Pancreas (tissue), 10 donors: ENCODE measurements at places on chromosomes 6 and 20.

GRCh38 chr6:149457316-149457884 is 27.4 kb downstream of the ZC3H12D start:
- DNase-seq, result no peak

DNA sequence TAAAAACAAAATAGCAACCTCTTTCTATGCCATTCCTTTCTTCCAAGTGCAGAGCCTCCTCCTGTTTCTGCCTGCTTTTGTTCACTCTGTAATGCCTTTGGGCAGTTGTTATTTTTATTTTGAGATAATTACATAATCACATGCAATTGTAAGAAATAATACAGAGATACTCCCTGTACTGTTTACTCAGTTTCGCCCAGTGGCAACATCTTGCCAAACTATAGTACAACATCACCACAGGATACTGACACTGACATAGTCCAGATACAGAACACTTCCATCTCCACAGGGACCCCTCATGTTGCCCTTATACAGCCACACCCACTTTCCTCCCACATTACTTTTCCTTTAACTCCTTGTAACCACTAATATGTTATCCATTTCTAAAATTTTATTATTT is 59.7 kb downstream of the BANF2 start:
- no peak for DNase-seq

DNA sequence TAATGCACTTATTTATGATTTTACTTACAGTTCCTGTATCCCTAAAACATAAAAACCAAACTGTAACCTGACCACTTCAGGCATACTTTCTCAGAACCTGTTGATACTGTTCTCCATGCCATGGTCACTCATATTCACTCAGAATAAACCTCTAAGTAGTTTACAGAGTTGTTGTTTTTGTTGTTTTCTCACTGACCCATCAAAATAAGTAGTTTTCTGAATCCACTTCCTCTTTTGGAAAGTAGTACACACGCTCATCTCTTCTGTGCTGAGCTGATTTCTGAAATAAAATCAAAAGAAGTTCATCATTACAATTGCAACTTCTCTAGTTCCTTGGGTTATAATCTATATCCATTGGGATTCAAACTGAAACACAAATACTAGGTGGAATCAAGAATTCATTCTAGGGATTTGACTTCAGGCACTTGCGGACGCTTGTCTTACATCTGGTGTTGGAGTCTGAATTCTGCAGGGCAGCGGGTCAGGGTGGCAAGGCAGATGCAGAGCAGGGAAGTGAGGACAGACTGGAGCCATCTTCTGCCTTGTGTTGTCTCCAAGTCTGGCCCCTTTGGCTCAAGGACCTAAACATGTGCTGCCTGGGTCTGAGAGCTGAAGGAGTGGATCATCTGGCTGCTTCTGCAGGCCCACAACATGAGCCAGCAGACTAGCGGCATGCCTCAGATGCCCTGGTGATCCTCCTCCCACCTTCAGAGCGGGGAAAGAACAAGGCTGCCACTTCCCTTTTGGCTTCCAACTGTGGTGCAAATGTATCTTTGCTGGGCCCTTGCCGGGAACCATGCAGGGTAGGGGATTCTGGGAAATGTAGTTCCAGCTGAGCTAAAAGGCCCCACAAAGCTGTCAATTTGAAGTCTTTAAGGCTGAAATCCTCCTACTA is 167.9 kb upstream of the MYLIP start:
- DNase-seq, result no peak

DNA sequence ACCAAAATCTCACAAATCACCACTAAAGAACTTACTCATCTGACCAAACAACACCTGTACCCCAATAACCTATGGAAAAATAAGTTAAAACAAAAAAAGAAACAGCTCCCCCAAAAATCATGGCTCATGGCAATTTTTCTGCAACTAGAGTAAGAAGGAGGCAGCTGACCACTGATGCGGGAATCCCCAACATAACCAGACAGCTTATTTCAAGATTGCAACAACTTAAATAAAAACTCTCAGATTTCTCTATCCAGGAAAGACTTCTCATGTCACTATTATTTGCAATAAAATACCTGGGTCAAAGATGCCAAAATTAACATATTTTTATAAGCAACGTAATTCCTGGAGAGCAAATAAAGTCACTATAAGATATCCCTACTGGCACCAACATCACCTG is 128.1 kb upstream of the LY86 start:
- DNase-seq, result no peak

DNA sequence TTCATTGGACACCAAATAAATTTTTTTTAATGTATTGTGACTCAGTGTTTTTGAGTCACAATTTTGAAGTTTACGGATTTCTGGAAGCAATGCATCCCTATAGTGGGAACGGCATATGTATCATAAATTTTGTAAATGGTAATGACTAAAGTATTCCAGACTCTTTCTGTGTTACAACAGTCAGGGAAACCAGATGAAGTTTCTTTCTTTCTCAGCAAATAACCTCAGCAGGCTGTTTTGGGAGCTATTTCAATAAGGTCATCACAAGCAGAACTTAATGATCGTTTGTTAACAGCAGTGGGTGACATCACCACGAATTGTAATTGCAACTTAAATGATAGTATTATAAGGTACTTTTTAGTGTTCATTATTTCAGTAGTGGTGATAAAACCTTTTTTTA is 52.0 kb downstream of the HIVEP1 start:
- DNase-seq, result no peak

GRCh38 chr6:110409794-110410193 is 5.6 kb downstream of the DDO start:
- DNase-seq, result no peak

GRCh38 chr6:16947375-16948015 is 154.4 kb upstream of the STMND1 start:
- no peak for DNase-seq

DNA sequence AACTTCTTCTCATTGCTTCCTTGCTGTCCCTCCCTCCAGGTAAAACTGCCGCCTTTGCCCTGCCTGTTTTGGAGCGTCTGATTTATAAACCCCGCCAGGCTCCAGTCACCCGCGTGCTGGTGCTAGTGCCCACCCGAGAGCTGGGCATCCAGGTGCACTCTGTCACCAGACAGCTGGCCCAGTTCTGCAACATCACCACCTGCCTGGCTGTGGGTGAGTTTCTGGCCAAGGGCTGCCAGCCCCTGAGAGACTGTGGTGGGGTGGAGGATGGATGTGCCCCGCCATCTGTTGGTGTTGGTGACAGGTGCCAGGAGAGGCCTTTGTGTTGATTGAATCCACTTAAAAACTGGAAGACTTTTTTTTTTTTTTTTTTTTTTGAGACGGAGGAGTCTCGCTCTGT is 9.5 kb downstream of the DDX27 start:
- DNase-seq, result no peak

DNA sequence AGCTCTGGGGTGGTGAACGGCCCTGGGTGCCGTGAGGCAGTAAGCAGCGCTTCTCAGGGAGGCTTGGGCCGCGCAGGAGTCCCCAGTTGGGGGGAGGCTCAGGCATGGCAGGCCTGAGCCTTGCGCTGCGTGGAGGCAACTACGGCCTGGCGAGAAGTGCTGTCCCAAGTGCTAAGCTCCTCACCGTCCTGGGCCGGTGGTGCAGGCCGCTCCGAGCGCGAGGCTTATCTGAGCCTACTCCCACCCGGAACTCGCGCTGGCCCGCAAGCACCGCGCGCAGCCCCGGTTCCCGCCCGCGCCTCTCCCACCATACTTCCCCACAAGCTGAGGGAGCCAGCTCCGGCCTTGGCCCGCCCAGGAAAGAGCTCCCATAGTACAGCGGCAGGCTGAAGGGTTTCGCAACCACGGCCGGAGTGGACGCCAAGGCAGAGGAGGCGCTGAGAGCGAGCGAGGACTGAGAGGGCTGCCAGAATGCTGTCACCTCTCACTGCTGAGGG is 1.8 kb upstream of the WRNIP1 start:
- DNase-seq, result no peak

- no peak for DNase-seq
Measured at GRCh38 chr6:106890447-106890846, 84.1 kb downstream of the CD24 start.

DNA sequence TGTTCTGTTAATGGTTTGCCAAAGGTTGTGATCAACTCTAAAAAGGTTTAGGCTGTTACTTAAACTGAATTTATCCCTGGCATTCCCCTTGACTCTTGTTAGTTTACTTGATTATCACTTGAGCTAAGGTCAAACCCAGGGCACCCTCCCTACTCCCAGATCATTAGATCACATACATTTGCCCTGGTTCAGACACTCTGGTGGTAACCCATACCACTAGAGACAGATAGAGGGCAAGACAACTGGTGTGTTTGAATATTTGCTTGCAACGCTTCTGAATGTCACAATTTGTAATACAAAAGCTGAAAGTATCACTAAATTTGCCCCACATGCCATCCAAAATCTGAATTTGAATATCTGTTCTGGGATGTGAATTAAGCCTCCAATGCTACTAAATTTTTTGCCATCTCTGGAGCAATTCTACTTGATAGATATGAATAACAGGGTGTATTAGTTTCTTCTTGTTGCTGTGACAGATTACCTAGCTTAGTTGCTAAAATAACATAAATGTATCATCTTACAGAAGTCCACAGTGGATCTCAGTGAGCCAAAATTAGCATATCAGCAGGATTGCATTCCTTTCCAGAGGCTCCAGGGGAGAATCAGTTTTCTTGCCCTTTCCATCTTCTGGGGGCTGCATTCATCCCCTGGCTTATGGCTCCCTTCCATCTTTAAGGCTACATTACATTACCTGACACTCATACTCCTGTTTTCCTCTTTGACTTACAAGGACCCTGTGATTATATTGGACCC is 45.4 kb downstream of the FIG4 start:
- no peak for DNase-seq

DNA sequence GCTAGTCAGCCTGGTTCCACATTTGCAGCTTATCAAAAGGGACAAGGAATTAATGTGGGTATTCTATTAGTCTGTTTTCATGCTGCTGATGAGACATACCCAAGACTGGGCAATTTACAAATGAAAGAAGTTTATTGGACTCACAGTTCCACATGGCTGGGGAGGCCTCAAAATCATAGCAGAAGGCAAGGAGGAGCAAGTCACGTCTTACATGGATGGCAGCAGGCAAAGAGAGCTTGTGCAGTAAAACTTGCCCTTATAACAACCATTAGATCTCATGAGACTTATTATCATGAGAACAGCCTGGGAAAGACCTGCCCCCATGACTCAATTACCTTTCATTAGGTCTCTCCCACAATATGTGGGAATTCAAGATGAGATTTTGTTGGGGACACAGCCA is 689.1 kb upstream of the MARCKS start:
- no peak for DNase-seq

GRCh38 chr20:50724851-50725723 is 6.3 kb upstream of the PARD6B start:
- no peak for DNase-seq

GRCh38 chr6:137927777-137928218 is 60.7 kb downstream of the TNFAIP3 start:
- DNase-seq, result no peak

GRCh38 chr20:63889241-63890200 is 5.4 kb upstream of the DNAJC5 start:
- no peak for DNase-seq

DNA sequence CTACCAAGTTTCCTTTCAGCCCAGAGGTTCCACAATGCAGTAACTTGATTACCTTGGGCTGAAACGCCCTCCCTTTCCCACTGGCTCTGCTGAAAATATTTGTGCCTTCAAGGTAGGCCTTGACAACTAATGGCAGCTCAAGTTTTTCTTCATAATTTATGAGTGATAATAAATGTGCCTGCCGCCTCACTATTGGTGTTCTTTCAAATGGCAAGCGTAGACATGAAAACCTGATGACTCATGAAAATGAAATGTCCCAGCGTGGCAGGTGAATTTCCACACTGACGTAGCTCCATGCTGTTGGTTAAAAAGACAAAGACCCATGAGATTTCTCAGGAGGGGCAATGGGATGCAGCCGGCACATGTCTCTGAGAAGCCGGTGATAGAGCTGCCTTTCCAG is 107.2 kb upstream of the GGTLC1 start:
- no peak for DNase-seq

- DNase-seq, result no peak
Measured at GRCh38 chr6:159103396-159104162, 58.8 kb upstream of the TAGAP start.

DNA sequence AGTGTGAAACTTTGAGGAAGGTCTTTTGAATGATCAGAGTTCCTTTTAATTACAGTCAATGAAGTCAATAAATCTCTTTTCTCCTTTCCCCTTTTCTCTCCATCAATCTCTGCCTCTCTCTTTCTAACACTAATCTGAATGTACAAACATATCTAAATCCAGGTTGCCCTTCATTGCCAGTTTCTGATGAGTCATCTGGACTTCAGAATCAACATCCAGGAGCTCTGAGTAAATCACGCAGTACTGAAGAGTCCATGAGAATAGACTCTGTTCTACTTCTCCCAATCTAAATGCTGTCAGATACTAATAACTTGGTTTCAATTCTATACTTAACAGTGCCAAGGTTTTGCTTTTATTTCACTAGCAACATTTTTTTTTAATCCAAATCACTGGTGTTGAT is 238.7 kb upstream of the THEMIS start:
- DNase-seq, result no peak

- DNase-seq, result no peak
Measured at GRCh38 chr6:45746046-45746445, 269.6 kb downstream of the CLIC5 start.

DNA sequence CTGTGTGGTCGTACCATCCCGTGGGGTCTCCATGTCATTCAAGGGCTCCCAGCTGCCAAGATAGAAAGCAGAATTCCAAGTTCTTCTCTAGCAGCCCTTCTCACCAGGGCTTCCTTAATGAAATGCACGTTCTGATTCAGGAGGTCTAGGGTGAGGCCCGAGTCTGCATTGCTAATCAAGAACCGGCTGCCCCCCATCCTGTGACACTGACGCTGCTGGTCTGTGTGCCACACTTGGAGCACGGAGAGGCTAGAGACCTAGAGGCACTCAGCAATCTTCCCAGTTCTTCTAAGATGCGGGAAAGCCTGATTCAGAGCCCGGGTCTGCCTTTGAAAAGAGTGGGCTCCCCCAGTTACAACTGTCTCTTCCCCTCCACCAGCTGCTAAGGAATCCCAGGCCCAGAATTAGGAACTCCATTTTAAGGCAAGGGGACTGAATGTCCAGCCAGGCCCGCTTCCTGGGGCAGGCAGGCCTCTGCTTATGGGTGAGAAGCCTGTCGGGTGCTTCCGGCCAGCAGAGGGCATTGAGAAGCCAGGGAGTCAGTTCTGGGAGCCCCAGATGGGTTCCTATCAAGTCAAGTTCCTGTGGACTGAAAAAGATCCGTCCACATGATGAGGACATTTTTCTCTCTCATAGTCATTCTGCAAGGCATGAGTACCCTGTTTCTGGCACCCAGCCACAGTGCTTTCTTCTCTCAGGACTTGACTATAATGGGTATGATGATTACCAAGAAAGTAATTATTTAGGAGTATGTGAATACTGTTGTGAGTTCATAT is 69.8 kb upstream of the RIN2 start:
- DNase-seq, result peak; percentile 21

DNA sequence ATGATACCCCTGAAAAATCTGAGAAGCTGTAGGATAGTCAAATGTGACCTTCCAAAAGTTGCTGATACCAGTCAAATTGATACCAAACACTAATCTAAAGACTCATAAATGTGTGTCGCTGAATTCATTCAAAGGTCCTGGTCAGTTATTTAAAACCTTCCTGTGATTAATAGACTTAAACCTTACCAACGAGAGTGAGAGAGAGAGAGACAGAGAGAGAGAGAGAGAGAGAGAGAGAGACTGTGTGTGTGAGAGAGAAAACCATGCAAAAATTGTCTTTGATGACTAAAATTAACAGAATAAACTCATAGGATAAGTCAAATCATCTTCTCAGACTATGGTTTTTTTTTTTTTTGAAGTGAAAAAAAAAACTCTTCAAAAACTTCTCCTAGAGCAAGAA is 370.9 kb upstream of the HS3ST5 start:
- DNase-seq, result no peak
